ENCODE measurements at places on chromosomes 11 and 22.

DNA sequence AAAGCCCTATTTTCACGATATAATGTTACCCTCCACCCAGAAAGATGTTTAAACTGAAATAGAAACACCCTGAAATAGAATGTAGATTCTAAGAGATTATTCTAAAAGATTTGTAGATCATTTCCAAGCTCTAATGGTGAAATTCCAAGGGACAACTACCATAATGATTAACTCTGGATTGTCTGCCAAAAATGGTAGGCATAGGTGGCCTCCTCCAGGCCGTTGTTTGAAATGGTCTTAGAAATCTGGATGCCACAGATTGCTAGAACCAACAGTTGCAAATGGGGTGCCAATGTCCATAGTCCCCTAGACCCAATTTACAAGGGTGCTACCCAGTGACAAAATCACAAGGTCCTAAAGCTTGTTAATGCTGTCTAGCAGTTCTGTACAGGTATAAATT, 6.7 kb upstream of the SLC6A5 start:
- no peak for DNase-seq

DNA sequence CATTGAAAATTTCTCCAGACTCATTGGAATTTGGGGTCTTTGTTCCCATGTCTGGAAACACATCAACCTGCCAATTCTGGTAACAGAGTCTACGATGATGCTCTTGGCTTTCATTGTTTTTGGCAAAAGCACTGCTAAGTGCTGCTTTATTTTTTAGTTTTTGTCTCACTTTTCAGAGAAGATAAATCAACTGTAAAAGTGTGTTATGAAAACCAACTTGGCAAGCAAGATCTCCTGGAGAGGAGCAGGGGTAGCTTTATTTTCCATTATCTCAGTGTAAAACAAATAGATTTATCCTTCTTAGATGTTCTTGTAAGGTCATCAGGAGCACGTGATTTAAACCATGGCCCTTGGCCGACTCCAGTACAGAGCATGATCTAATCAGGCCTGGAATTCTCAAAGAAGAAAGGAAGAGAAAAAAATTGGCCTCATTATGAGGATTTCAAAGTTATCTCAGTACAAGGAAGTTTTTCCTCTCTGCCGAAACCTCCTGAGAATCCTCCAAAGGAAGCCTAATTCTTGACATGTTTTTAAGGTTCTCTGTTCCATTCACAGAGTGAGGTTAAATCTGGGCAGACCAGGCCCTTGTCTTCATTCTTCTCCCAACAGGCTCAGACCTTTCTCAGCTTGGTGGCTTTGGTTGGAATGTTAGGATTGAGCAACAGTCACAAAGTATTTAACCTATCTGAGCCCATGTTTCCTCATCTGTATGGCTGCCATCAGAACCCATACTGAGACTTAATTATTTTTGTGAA, 16.4 kb upstream of the PAMR1 start:
- DNase-seq, result peak; percentile 80

DNA sequence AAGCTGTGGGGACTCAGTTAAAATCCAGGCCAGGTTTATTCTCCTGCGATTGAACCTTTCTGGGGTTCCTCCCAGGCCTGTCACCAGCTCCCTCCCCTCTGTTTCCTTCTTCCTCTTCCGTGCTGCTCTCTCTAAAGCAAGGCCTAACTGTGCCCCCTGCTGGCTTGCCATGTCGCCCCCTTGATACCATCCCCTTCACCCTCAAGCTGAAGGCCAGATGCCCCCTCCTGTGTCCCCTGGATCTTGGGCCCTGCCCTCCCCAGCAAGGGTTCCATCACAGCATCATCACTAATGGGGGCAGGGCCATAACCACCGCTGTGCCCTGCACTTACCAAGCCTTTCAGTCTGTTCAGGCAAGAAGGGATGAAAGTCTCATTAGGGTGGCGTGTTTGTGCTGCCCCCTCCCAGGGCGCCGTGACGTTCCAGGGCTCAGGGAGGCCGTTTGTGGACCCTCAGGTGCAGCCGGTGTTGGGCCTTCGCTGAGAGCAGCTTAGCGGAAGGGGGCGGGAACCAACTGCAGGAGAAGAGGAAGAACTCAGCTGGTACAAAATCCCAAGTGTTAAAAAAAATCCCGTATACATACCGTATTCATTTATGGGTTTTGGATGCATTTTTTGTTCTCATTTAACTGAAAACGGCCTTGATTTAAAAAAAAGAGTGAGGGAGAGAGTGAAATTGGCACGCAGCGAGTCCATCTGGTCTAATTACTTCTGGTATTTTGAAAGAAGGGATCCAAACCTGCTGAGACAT, 69.9 kb downstream of the MPPED1 start:
- no peak for DNase-seq

GRCh38 chr11:130077671-130078070, 8.0 kb downstream of the APLP2 start:
- no peak for DNase-seq

- no peak for DNase-seq
Observed at GRCh38 chr22:36830601-36831000, 13.8 kb upstream of the PVALB start.

- DNase-seq, result no peak
Observed at GRCh38 chr11:17978553-17979287, 34.1 kb downstream of the SERGEF start.

DNA sequence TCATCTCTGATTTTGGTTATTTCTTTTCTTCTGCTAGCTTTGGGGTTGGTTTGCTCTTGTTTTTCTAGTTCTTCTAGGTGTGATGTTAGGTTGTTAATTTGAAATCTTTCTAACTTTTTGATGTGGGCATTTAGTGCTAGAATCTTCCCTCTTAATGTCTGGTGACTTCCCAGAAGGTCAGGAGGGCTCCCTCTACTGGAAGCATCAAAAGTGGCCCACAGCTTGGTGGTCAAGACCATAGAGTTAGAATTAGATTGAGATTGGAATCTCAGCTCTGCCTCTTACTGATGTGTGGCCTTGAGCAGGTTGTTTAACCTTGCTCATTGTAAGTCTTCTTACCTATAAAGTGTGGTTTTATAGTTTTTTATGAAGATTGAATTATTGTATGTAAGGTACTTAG, 99.3 kb downstream of the FDX1 start:
- DNase-seq, result no peak
